IPS-NIHi11 (cell line): ENCODE measurements at places on chromosomes 5 and 9.

DNA sequence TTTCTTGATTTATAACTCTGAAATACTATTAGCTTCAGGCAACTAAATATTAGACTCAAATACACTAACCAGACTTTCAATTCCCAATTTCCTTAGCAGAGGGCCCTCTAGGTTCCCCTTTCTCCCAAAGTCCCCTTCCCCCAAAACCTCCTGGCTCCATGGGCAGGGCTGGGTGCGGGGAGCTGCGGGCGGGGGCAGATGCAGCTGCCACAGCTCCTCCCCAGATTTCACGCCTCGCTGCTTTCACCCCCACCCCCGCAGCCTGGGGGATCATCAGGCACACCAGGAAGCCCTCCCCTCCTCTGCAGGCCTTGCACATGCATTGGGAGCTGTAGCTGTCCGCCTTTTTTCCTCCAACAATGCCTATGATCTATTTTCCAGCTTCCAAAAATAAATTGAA is 82.8 kb upstream of the SPATA31C2 start:
- DNase-seq: no peak

GRCh38 chr9:74554751-74555419 is 57.8 kb downstream of the RORB start:
- no peak for DNase-seq

DNA sequence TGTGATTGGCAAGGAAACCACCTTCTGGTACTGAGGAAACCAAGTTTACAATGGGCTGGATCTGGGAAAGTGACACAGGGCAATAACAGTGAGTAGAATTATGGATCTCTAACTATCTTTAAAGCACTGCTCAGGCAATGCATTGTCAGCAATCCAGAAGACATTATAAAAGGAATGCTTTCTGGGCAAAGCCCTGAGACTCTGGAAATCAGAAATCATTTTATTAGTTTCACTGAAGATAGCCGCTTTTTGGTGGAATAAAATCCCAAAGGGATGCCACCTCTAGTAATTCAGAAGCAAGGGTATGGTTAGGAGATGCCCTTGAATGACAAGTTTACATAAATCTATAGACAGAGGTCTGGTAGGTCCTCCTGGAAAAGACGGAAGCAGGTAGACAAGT is 211.1 kb downstream of the DMRT2 start:
- DNase-seq: no peak

- DNase-seq: no peak
Observed at GRCh38 chr5:140690376-140690932, 716 bp downstream of the HARS1 start.

DNA sequence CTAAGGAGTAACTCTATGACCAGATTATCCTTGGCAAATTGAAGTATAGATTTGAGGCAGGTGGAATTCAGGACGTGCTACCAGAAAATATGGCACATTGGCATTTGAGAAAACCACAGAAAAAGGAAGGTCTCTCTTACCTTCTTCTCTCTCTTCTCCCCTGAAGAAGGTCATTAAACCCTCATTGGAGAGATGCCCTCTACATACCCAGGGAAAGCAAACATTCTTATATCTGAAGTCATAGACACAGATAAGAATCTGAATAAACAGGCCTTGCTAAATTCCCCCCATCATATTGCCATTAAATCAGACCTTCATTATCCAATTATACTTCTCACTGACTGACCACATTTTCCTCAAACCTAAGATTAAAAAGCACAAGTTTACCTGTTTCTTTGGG is 17.8 kb downstream of the SPINK1 start:
- DNase-seq: no peak

DNA sequence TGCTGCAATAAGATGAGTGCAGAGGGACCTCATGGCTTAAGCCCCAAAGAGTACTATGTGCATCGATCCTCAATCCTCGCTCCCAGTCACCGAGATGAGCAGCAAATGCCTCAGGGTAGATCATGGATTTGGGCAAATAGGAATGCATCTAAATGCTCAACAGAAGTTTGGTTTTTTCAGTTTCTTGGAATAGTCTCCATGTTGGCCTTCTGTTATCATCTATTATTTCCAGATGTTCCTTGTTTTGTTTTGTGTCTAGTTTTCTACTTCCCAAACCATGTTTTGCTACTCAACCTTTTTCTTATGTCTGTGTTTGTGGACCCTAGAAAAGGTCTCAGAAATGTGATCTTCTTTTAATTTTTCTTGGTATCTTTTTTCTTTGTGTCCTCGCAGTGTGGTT is 43.5 kb upstream of the RASGRF2 start:
- no peak for DNase-seq

DNA sequence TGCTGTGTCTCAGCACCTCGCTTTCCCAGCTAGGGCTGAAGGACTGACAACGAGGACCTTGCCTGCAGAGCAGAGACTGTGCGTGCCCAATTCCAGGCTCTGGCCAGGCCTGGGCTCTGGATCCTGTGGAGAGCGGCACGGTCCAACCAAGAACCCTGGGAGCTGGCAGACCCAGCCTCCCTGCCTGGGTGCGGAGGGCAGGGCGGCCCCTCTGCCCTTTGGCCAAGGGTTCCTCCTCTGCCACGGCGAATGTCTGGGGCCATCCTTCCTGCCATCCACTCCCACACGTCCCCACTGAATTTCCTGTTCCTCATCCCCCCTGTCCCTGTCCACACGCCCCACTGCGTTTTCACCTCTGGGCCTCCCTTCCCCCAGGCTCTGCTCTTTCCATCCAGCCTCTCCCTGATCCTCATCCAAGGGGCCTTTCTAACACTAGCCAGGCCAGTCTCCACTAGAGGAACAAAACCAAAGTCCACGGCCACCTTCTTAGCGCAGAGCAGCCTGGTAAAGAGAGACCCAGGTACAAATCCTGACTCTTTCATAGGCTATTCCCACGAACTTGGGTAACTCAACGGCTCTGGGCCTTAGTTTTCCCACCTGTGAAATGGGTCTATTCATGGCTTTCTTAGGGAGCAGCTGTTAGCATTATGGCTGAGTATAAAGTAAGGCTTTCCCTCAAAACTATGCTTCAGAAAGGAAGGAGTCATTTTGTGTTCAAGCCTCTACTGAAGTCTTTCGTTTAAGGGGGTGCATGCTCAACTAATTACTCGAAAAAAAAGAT is 95.5 kb upstream of the PHYKPL start:
- no peak for DNase-seq

GRCh38 chr5:74433255-74433895 is 207.2 kb downstream of the ENC1 start:
- peak; percentile 31 for DNase-seq

DNA sequence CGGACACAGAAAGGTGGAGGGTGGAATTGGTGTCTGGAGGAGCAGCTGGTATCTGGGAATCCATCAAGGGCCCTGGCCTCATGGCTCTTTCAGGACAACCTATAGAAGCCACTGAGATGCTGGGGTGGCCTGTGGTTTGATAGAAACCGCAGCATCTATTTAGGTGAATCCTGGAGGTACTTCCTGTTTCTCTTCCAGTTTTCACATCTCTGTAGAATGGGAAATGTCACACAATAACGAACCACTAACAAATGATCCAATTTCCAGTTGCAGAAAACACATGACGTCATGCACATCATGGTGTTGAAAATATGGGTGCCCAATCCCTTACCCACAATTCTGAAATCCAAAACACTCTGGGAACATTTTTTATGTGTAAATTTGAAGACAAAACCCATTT is 52.2 kb downstream of the ROPN1L start:
- no peak for DNase-seq

- no peak for DNase-seq
Observed at GRCh38 chr5:125142458-125142857, 396.0 kb upstream of the ZNF608 start.

DNA sequence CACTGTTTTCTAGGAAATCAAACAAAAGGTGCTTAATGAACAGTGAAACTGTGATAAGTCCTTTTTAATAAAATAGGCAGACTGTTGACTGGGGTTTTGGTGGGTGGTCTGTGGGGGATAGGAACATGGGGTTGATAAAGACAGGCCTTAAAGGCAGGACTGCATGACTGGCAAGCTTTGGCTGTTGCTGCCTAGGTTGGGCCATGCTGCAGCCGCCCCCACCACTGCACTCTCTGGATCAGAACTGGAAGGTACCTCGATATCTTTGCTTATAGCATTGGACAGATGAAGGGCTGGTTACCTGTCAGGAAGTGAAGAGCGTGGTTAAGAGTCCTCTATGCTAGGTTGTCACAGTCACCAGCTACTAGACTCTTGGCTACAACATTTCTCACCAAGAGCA is 24.4 kb downstream of the APBA1 start:
- DNase-seq: no peak

GRCh38 chr5:119597728-119598298 is 31.5 kb upstream of the FAM170A start:
- DNase-seq: no peak

GRCh38 chr9:135707252-135708138 is 5.5 kb downstream of the KCNT1 start:
- no peak for DNase-seq
